ENCODE measurements at places on chromosomes 7 and 10. TPM values are rescaled to one million over a fixed set of nuclear protein-coding genes. Genes with fewer than 3 reads are reported as not detected.

EPHA1 gene
- total RNA-seq = 7.1 TPM

VAX1 gene
- total RNA-seq = 26.3 TPM

DNA sequence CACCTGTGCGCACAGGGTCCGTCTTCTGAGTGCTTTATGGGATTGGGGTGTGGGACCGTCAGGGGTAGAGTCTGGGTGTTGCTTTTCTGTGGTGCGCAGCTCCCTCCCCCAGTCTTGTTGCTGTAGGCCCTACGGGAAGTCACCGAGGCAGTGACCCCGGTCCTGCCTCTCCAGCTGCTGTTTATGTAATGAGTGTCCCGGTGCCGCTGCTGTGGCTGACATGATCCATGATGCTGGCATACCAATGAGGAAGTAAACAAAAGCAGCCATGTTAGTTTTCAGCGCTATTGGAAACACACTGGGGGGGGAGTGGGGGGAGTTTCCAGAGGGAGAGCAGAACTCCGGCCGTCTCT is 1.1 kb downstream of the TRIM8 start:
- peaks cover 27% of the 10 kb centered on the region for H3K27me3 ChIP-seq
- H3K4me3 ChIP-seq = peak overlapping the region; percentile 100
- no peak for DNase-seq

GRCh38 chr7:44289341-44290251 is 35.8 kb downstream of the CAMK2B start:
- peaks cover 6% of the 10 kb centered on the region for H3K4me1 ChIP-seq
- no peak overlapping the region for H3K4me3 ChIP-seq
- H3K36me3 ChIP-seq = no peaks in the 10 kb centered on the region
- H3K27me3 ChIP-seq = peaks cover 7% of the 10 kb centered on the region
- DNase-seq = no peak

GRCh38 chr7:45511721-45512597 is 62.2 kb upstream of the ADCY1 start:
- no peak overlapping the region for H3K4me3 ChIP-seq
- peaks cover 8% of the 10 kb centered on the region for H3K36me3 ChIP-seq
